Esophagus muscularis mucosa (tissue), 4 donors: ENCODE measurements at places on chromosomes 11 and 22. TPM values are rescaled to one million over a fixed set of nuclear protein-coding genes. Genes with fewer than 3 reads are reported as not detected.

The TRIM49 gene
- not detected for total RNA-seq

The ZNF74 gene
- 9.6 TPM for total RNA-seq

The OTOG gene
- total RNA-seq: not detected

DNA sequence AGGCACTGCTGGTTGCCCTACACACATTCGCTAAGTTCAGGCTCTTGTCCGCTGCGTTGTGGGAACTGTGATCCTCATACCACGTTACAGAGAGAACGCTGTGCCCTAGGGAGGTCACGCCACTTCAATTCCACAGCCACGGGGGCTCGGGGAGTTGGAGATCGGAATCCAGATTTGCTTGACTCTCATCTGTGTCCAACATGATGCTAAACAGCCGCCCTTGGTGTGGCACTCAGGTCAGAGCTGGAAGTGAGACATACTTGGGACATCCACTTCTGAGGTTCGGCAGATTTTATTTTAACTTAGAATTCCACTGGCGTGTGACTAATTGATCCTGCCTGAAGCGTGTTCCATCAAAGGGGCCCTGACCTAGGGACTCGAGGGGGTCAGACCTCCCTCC lies 41.7 kb downstream of the RIBC2 start:
- no peak overlapping the region for H3K4me3 ChIP-seq
- no peak for DNase-seq
- H3K4me1 ChIP-seq: no peaks in the 10 kb centered on the region
- no peaks in the 10 kb centered on the region for H3K27me3 ChIP-seq
- no peak overlapping the region for H3K27ac ChIP-seq

The DDTL gene
- not detected for total RNA-seq

The CASP12 gene
- total RNA-seq: 1.7 TPM

DNA sequence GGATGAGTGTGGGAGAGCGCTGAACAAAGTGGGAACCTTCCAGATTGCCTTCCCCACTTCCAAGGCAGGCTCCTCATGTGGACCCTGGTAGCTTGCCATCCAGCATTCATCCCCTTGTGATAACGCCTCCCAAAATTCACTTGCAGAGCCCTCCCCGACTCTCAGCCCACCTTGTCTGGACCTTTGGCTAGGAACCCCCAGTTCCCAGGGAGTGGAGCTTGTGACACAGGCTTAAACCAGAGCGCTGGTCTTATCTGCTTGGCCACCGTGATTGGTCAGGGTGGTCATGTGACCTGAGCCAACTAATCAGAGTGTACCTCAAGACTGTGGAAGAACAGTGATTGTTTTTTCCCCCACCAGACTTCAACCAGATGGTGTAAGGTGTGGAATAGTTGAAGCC lies 9.6 kb upstream of the SLC35C1 start:
- no peak overlapping the region for H3K4me3 ChIP-seq
- H3K36me3 ChIP-seq: no peaks in the 10 kb centered on the region
- H3K27me3 ChIP-seq: no peaks in the 10 kb centered on the region

The ELF5 gene
- not detected for total RNA-seq

DNA sequence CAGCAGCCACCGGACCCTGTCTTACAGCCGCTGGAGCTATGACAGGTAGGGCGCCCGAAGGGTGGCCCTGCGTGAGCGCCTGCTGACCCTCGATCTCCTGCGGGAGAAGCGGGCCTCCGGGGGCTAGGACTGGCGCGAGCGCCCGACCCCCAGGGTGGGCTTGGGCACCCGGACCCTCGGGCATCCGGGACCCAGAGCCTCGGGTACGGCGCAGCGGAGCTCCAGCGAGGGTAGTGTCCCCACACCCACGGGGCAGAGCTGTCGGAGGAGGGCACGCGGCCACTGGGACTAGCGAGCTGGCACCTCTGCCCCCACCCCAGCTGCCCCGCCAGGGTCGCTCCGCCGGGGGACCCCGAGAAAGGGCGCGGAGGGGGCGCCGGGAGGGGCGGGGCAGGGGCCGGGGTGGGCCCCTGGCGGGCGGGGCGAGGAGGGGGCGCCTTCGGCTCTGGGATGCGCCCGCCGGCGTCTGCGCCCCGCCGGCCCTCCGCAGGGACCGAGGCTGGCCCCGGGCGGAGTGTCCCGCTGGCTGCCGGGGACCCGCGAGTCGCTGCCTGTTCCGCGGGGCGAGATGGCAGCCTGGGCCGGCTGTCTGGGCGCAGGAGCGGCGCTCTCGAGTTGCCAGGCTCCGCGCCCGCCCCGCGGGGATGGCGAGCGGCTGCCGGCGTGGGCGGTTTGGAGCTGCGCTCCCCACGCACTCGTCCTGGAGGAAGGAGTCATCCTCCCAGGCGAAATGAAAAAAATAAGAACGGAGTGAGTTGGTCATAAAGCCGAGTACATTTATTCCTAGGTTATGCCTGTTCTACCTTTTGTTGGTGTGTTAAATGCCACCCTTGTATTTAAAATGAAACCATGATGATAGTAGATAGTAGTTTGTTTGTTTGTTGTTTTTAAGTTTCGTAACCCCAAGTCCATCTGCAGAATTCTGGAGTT lies 32.4 kb downstream of the EIF3F start:
- peaks cover 14% of the 10 kb centered on the region for H3K4me1 ChIP-seq
- peaks cover 15% of the 10 kb centered on the region for H3K27me3 ChIP-seq
- H3K36me3 ChIP-seq: no peaks in the 10 kb centered on the region
- DNase-seq: peak; percentile 64
- H3K27ac ChIP-seq: peak overlapping the region; percentile 86
- peak overlapping the region; percentile 84 for H3K4me3 ChIP-seq

The NRIP3 gene
- total RNA-seq: 4.0 TPM

DNA sequence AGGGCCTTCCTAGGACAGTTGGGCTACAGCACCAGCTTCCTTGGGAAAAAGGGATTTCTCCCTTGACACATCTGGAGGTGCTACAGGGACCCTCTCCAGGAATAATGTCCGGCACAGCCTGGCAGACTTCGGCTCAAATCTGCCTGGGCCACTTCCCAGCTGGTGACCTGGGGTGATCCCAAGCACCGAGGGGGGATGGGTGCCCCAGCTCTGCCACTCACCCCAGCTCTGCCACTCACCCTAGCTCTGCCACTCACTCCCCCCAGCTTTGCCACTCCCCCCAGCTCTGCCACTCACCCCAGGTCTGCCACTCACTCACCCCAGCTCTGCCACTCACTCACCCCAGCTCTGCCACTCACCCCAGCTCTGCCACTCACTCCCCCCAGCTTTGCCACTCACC lies 9.9 kb downstream of the OSBPL5 start:
- no peak overlapping the region for H3K4me3 ChIP-seq
- H3K27ac ChIP-seq: peak overlapping the region; percentile 89
- peaks cover 95% of the 10 kb centered on the region for H3K4me1 ChIP-seq
- no peaks in the 10 kb centered on the region for H3K36me3 ChIP-seq
- no peak for DNase-seq

DNA sequence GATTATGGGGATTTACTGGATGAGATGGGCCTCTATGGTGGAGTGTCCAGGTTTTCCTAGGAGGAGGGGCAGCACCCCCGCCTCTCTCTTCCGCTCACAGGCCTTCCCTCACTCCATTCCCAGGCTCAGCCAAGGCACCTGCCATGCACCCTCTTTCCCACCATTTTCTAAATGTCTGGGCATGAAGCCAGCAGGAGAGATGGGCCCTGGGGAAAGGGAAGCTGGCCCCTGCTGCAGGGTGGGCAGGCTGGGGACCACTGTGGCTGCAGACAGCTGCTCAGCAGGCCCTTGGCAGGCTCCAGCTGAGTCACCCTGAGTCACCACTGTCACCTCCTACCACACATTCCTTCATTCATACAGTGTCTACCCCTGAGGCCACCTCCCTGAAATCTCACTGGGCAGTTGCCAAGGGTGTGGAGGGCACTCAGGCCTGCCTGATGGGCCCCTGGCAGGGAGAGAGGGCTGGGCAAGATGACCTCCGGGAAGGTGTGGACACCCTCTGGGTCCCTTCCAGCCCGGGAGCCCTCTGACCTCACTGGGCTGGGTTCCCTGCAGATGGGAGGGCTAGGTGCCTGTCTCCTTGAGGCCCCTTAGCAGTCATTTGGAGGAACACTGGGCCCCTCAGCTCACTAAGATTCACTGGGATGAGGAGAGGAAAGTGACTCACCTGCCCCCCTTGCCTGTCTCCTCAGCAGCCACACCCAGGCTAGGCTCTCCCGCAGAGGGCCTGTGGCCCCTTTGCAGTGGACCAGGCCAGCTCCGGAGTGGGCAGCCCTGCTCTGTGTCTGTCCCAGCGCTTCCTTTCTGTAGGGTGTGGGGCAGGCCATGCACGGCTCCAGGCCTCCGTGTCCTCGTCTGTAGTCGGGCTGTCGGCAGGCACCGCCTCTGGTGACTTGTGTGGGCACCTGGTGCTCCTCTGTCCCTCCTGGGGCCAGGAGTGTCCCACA lies 7.8 kb downstream of the MYEOV start:
- no peak overlapping the region for H3K4me3 ChIP-seq
- no peak overlapping the region for H3K27ac ChIP-seq
- H3K4me1 ChIP-seq: peaks cover 39% of the 10 kb centered on the region
- H3K27me3 ChIP-seq: peaks cover 2% of the 10 kb centered on the region

DNA sequence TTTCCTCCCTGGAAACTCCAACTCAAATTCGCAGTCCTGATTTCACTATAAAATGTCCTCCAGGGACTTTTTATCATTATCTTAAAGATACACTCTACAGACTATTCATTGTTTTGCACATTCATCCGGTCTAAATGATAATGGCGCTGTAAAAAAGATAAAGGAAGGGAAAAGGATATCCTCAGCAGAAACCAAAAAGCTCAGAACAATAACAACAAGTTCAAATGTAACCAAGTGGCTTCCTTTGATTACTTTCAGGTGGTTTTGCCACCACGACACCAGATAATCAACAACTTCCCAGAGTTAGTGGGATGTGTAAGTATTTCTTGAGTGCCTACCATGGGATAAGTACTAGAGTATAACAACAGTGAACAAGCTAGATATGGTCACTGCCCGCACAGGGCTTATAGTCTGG lies 26.3 kb downstream of the PRCP start:
- DNase-seq: no peak
- H3K27me3 ChIP-seq: no peaks in the 10 kb centered on the region
- no peak overlapping the region for H3K27ac ChIP-seq

- H3K36me3 ChIP-seq: no peaks in the 10 kb centered on the region
- no peak for DNase-seq
- peaks cover 11% of the 10 kb centered on the region for H3K4me1 ChIP-seq
- H3K27ac ChIP-seq: no peak overlapping the region
- no peaks in the 10 kb centered on the region for H3K27me3 ChIP-seq
Measured at GRCh38 chr11:110860461-110860860, 148.2 kb upstream of the ARHGAP20 start.

- H3K4me3 ChIP-seq: no peak overlapping the region
- no peak for DNase-seq
- H3K4me1 ChIP-seq: peaks cover 12% of the 10 kb centered on the region
- no peaks in the 10 kb centered on the region for H3K36me3 ChIP-seq
- peaks cover 28% of the 10 kb centered on the region for H3K27me3 ChIP-seq
Measured at GRCh38 chr11:76723548-76723947, 53.0 kb upstream of the LRRC32 start.

The KBTBD3 gene
- 6.4 TPM for total RNA-seq

The POTEH gene
- not detected for total RNA-seq

The TNKS1BP1 gene
- total RNA-seq: 93.9 TPM

GRCh38 chr11:44421090-44421675 lies 111.2 kb upstream of the ALX4 start:
- H3K4me1 ChIP-seq: no peaks in the 10 kb centered on the region
- H3K36me3 ChIP-seq: no peaks in the 10 kb centered on the region
- DNase-seq: no peak
- H3K27ac ChIP-seq: no peak overlapping the region
- H3K4me3 ChIP-seq: no peak overlapping the region
- H3K27me3 ChIP-seq: no peaks in the 10 kb centered on the region

- H3K4me1 ChIP-seq: peaks cover 6% of the 10 kb centered on the region
- no peak overlapping the region for H3K27ac ChIP-seq
- no peak for DNase-seq
- H3K36me3 ChIP-seq: peaks cover 13% of the 10 kb centered on the region
Measured at GRCh38 chr11:113721462-113722066, 15.5 kb upstream of the TMPRSS5 start.

DNA sequence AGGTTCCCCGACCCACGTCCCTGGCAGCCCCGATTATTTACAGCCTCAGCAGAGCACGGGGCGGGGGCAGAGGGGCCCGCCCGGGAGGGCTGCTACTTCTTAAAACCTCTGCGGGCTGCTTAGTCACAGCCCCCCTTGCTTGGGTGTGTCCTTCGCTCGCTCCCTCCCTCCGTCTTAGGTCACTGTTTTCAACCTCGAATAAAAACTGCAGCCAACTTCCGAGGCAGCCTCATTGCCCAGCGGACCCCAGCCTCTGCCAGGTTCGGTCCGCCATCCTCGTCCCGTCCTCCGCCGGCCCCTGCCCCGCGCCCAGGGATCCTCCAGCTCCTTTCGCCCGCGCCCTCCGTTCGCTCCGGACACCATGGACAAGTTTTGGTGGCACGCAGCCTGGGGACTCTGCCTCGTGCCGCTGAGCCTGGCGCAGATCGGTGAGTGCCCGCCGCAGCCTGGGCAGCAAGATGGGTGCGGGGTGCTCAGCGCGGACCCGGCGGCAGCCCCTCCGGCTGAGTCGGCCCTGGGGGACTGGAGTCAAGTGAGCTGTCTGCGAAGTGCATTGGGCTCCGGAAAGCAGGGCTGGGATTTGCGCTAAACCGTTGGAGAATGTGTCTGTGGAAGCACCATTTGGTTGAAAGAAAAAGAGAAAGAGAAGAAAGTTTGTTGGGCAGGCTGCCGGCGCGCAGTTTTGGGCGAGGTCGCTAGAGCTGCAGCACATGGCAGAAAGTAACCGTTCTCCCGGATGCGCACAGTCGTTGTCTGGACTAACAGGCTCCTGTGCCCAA lies at the start of gene CD44:
Gene CD44, plus strand, starts transcription at position 229 of the 779 bp plus-strand sequence. Its CDS starts 133 bp downstream, at position 362.
- DNase-seq: peak; percentile 96
- peak within 1 kb of the TSS; percentile 95 for H3K27ac ChIP-seq
- H3K27me3 ChIP-seq: no peaks in the 10 kb centered on the region
- no peaks in the 10 kb centered on the region for H3K36me3 ChIP-seq
- peak within 1 kb of the TSS; percentile 84 for H3K4me3 ChIP-seq
